ENCODE measurements at places on chromosomes 7 and 10. TPM values are rescaled to one million over a fixed set of nuclear protein-coding genes. Genes with fewer than 3 reads are reported as not detected.

DNA sequence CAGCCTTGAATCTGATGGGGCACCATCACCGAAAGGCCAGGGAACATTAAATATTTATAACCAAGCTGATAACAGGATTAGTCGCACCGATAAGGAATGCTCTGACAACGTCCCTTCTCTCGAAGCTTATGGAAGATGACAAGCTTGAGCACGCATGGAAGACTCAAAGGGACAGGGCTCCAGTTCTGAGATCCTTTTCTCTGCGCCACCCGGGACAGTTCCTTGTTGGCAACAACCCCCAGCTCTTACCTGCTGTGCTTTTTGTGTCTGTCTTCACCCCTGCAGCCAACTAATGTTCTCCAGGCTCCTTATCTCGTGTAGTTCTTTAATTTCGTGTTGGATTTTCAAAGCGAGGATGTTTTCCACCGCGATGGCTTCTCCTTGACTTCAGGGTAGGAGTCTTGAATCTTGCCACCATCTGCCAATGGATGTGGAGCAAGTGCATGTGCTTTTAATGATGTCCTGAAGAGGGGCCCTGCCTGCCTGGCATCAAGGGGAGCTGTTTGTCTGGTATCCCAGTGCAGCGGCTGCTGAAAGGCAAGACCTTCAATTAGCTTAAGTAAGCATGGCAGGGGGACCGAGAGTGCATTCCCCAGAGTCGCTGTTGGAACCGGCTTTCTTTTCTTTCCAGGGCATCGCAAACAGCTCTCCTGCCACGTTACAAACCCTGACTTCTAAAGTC, 354 bp upstream of the FERD3L start:
- H3K27me3 ChIP-seq: peaks cover 38% of the 10 kb centered on the region
- DNase-seq: no peak
- H3K36me3 ChIP-seq: no peaks in the 10 kb centered on the region
- H3K27ac ChIP-seq: no peak overlapping the region

- peaks cover 16% of the 10 kb centered on the region for H3K4me1 ChIP-seq
- peaks cover 14% of the 10 kb centered on the region for H3K27me3 ChIP-seq
- H3K36me3 ChIP-seq: peaks cover 3% of the 10 kb centered on the region
- no peak overlapping the region for H3K27ac ChIP-seq
Measured at GRCh38 chr7:24750441-24751055, 6.7 kb downstream of the GSDME start.

GRCh38 chr10:113058523-113059370, 108.7 kb downstream of the TCF7L2 start:
- no peaks in the 10 kb centered on the region for H3K36me3 ChIP-seq
- H3K27me3 ChIP-seq: peaks cover 8% of the 10 kb centered on the region
- no peak overlapping the region for H3K4me3 ChIP-seq
- H3K27ac ChIP-seq: no peak overlapping the region

GRCh38 chr10:712089-712488, 22.6 kb upstream of the DIP2C start:
- H3K4me1 ChIP-seq: no peaks in the 10 kb centered on the region
- DNase-seq: no peak
- H3K36me3 ChIP-seq: no peaks in the 10 kb centered on the region
- H3K4me3 ChIP-seq: no peak overlapping the region

GRCh38 chr10:77244286-77244685, 393.3 kb downstream of the KCNMA1 start:
- H3K27ac ChIP-seq: no peak overlapping the region
- no peak overlapping the region for H3K4me3 ChIP-seq
- no peak for DNase-seq
- no peaks in the 10 kb centered on the region for H3K36me3 ChIP-seq

GRCh38 chr7:118863966-118864365, 639.5 kb downstream of the ANKRD7 start:
- H3K4me1 ChIP-seq: no peaks in the 10 kb centered on the region
- no peaks in the 10 kb centered on the region for H3K36me3 ChIP-seq
- H3K4me3 ChIP-seq: no peak overlapping the region
- H3K27ac ChIP-seq: no peak overlapping the region
- H3K27me3 ChIP-seq: no peaks in the 10 kb centered on the region

GRCh38 chr7:128398841-128399135, 11.0 kb downstream of the IMPDH1 start:
- no peaks in the 10 kb centered on the region for H3K27me3 ChIP-seq
- H3K27ac ChIP-seq: no peak overlapping the region
- no peak overlapping the region for H3K4me3 ChIP-seq
- DNase-seq: no peak

DNA sequence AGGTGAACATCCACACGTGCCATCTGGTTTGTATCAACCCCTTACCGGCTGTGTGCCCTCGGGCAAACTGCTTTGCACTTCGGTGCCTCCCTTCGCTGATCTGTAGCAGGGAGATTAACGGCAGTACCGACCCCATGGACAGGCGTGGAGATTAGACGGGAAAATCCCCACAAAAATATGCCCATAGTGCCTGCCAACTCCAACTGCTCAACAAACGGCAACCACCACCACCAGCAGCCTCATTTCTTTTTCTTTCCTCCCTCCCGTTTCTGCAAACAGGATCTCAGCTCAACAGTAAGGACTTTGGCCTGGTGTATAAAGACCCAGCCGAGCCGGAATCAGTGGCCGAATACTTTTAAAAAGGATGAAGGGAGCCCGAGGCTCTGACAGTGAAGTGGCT, 31.0 kb downstream of the CHST15 start:
- H3K4me1 ChIP-seq: peaks cover 13% of the 10 kb centered on the region
- no peak overlapping the region for H3K27ac ChIP-seq
- no peaks in the 10 kb centered on the region for H3K36me3 ChIP-seq
- H3K4me3 ChIP-seq: no peak overlapping the region
- DNase-seq: no peak

GRCh38 chr7:18013936-18014335, 13.7 kb downstream of the PRPS1L1 start:
- H3K27ac ChIP-seq: no peak overlapping the region
- H3K27me3 ChIP-seq: peaks cover 5% of the 10 kb centered on the region
- no peak overlapping the region for H3K4me3 ChIP-seq

GRCh38 chr10:75508814-75509306, 77.4 kb downstream of the LRMDA start:
- H3K27me3 ChIP-seq: peaks cover 6% of the 10 kb centered on the region
- H3K4me3 ChIP-seq: no peak overlapping the region
- no peak overlapping the region for H3K27ac ChIP-seq
- no peaks in the 10 kb centered on the region for H3K36me3 ChIP-seq

DNA sequence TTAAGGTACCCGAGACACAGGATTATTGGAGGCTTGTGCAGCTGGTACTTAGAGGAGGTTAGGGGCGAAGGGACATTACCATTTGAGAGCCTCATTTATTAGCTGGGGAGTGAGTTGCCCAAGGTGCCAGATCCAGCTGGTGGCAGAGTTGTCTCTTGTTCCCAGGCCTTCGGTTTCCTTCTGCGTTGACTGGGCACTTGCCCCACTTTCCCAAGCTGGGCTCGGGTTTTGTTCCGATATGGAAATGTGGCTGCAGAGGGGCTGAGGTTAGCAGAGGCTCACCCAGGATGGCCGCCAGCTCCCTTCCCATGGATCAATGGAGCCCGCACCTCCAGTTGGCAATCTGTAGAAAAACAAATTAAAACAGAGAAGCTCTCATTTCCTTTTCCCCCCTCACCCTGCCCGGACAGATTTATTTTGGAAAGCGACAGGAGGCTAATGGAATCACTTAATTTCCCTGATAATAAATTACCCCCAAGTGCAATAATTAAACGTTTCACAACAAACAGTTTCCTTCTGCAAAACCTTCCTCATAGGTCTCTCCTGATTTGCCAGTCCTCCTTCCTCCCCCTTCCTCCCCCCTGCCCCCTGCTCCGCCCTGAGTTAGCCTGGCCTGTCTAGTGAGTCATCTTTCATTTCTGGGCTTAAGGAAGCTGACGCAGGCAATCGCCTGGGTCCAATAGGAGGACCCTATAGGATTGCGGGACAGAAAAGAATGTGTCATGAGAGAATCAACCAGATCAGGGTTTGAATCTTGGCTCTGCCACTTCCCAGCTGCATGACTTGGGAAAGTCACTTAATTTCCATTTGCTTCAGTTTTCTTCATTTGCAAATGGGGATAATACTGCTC, 51.7 kb downstream of the ADRA2A start:
- no peaks in the 10 kb centered on the region for H3K36me3 ChIP-seq
- no peaks in the 10 kb centered on the region for H3K4me1 ChIP-seq
- H3K27ac ChIP-seq: no peak overlapping the region
- DNase-seq: no peak

DNA sequence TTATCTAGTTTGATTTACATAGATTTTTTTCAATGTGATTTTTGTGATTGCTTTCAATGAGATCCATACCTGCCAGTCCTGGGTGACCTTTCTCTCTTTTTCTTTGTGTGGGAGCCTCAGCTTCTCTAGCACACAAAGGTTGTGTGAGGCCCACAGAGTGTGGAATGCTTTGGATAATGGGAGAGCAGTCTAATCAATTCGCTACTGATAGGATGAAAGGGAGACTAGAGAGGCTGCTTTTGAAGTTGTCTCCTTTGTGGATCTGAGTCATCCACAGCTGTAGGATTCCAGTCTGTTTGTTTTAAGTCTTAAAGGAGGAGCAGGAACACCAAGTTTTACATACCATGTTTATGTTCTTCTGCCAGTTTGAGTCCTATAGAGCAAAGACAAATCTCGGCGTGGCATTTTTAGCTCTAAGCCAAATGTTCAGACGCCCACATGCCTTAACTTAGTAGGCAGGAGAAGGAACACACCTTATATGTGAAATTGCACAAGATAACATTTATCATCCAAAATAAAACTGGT, 330.0 kb downstream of the ARL4A start:
- DNase-seq: no peak
- H3K36me3 ChIP-seq: no peaks in the 10 kb centered on the region
- no peak overlapping the region for H3K27ac ChIP-seq
- no peak overlapping the region for H3K4me3 ChIP-seq
- no peaks in the 10 kb centered on the region for H3K27me3 ChIP-seq
- H3K4me1 ChIP-seq: no peaks in the 10 kb centered on the region

DNA sequence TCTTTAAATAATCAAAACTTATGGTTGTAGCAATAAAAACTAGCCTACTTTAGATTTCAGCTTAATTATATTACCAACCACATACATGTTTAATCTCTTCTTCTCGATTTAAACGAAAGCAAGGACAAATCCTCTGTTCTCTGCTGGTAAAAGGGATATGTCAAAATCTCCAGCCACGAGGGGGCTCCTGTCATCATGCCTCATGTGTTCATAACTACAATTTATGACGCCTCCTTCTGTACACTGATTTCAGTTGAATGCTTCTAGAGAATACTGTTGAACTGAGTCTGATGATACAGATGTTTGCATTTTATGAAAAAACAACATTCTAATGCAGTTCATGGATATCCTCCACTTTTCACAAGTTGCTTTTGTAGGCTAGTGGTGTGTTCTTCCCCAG, 220.0 kb upstream of the DPP6 start:
- no peak overlapping the region for H3K4me3 ChIP-seq
- no peak for DNase-seq
- H3K27ac ChIP-seq: no peak overlapping the region
- no peaks in the 10 kb centered on the region for H3K36me3 ChIP-seq

- H3K4me3 ChIP-seq: no peak overlapping the region
- no peaks in the 10 kb centered on the region for H3K4me1 ChIP-seq
- no peak for DNase-seq
- no peak overlapping the region for H3K27ac ChIP-seq
- H3K36me3 ChIP-seq: no peaks in the 10 kb centered on the region
Measured at GRCh38 chr10:128943111-128943510, 523.9 kb upstream of the MGMT start.

DNA sequence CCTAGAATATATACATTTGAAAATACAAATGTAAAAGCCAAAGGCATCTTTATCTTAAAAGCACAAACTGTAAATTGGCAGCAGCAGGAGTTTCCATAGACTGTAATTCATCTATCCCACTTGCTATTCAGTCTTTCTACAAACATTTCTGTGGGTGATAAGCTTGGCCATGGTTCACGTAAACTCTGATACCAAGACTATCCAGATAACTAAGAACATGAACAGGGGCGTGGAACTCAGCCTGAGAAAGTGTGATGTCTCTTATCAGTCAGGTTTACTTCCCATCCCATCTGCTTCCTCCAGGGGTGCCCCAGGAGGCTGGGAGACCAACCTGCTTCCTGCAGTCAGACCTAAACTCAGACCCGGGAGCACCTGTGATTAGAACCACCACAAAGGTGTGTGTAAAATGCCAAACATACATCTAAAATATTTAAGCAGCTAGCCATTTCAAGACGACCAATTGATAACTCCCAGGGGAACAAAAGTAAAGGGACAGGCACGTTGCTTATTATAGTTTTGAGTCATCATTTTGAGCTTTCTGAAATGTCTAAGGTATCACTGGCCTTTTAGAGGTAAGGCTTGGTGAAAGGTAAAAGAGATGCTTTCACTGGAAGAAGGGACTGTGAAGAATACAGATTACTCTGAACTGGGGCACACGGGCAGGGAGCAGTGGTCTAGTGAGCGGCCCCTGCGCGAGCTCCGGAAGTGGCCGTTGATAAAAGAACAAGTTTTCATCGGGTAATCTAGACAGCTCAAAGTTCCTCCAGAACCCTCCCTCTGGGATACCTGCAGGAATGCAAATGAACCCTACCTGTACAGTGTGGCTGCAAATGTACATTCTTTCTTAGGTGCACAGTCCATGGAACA, 51.5 kb downstream of the RSU1 start:
- H3K36me3 ChIP-seq: peaks cover 5% of the 10 kb centered on the region
- no peaks in the 10 kb centered on the region for H3K27me3 ChIP-seq
- no peak for DNase-seq
- no peak overlapping the region for H3K27ac ChIP-seq

DNA sequence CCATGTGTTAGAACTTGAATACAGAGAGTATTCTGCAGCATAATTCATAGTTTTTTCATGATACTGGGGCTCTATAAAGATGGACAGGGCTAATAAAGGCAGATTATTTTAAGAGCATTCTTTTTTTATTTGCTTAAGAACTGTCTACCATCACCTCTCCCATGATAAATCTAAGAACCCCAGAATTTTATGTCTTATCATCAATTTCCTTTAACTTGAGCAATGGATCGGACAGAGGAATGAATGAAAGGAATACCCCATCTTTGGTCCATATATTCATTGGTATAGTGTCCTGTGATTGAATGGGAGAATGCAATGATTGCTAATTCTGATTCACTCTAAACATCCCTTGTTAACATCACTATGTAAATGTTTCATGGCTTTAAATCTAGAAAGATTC, 946.3 kb upstream of the LRRN3 start:
- no peaks in the 10 kb centered on the region for H3K4me1 ChIP-seq
- no peak overlapping the region for H3K27ac ChIP-seq
- H3K27me3 ChIP-seq: no peaks in the 10 kb centered on the region
- DNase-seq: no peak
- H3K36me3 ChIP-seq: no peaks in the 10 kb centered on the region

CCL24 gene
- total RNA-seq: not detected

FAM25G gene
- not detected for total RNA-seq

ADAMTS14 gene
- total RNA-seq: 0.33 TPM

OPN1SW gene
- not detected for total RNA-seq

TYW1 gene
- total RNA-seq: 21.1 TPM

CYP3A5 gene
- total RNA-seq: not detected

Data from activated CD4-positive, alpha-beta T cell treated with anti-CD3 and anti-CD28 coated beads, Interleukin-2, amount 10 ng/mL, durations not matched to agents 24 days and 14 days (primary cell).